ENCODE measurements at places on chromosomes 1 and 21. TPM values are rescaled to one million over a fixed set of nuclear protein-coding genes. Genes with fewer than 3 reads are reported as not detected.
A peak's percentile ranks its signal among the peaks of the same experiment; 100 is the strongest.

Gene LRRC52
- total RNA-seq, result not detected

Gene MTFR1L
- 37.3 TPM for total RNA-seq

DNA sequence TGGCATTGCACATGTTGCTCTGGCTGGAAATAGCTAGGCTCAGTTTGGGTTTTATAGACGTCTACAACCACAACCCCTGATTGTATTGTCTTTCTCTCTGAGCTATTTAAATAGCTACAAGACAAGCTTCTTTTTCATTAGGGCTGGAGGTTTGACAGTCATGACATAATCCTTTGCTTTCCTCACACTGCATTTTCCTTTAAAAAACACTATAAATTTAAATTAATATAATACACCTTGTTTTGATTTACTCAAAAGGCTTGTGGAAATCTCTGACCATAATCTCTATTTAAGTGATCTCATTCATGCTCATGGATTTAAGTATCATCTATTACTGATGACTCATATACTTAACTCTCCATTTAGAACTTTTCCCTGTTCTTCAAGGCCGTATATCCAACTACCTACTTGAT, 50.4 kb upstream of the PTGFR start:
- no peak overlapping the region for H3K4me3 ChIP-seq
- no peaks in the 10 kb centered on the region for H3K4me1 ChIP-seq
- H3K27me3 ChIP-seq, result no peaks in the 10 kb centered on the region
- no peak overlapping the region for H3K27ac ChIP-seq
- no peaks in the 10 kb centered on the region for H3K36me3 ChIP-seq
- DNase-seq, result no peak

Gene PSMA5
- total RNA-seq, result 194 TPM

DNA sequence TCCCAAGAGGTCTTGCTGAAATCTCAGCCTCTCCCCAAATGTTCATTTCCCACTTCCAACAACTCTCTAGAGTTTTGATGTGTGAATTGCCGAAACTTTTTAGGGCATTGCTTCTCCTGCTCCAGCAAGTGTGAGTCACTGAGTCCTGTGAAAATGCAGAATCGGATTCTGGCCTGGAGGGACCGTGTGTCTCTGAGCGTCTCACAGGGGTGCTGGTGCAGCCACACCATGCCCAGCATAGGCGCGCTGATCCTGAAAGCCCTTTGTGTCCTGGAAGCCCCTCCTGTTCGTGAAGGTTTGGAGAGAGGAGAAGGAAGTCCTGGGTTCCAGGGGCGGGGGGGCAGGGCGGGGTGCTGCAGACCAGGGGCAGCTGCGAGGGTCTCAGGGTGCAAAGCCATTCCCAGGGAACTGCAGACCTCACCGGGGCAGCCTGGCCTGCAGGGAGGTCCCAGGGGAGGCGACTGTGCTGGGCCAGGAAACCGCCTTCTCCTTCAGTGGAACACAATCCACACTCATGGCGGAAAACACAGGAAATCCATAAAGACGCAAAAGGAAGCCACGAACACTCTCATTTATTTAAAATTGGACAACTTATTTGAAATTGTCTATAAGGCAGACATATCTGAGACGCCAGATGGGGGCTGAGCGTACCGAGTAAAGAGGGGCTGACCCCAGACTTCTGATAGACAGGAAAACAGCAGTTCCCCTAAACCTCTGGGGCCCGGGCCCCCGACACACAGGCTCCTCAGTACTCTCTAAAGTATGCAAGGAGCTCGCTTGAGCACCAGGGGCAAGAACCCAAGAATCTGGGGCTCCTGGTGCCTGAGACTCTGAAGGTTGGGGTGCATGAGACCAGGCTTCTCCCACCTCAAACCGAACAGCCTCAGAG, 43.5 kb upstream of the ADARB1 start:
- peak; percentile 57 for DNase-seq
- peaks cover 4% of the 10 kb centered on the region for H3K36me3 ChIP-seq
- H3K27ac ChIP-seq, result no peak overlapping the region
- peaks cover 17% of the 10 kb centered on the region for H3K27me3 ChIP-seq
- H3K4me3 ChIP-seq, result no peak overlapping the region

Gene GBP4
- total RNA-seq, result 38.5 TPM

DNA sequence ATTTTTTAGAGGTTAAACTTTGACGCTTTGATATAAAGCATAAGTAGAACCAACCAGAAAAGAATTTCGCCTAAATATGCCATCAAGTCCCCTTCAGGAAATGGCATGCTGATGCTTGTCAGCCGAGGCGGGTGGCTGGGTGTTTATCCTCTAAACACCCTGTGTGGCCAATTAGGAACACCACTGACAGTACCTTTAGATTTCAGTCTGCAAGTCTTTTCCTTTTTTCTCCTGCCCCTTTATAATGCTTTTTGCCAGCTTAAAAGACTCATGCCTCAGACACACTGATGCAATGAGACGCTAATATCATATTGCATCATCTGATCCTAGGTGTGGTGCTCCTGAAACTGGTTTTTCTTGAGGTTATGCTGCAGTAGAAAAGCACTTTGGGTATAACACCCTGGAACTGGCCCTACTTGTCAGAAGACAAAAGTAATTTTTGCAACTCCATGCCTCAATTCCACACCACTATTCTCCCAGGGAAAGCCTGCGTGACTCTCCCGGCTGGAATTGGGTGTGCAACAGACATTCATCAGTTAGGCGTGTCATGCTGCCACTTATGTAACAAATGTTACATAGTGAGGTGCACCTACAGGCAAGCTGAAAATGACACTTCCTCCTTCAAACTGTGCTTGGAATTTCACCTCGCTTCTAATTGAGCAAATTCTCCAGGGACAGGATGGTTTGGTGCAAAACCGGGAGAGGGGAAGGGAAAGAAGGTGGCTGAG, 2.0 kb upstream of the RCC2 start:
- H3K27me3 ChIP-seq, result peaks cover 10% of the 10 kb centered on the region
- no peaks in the 10 kb centered on the region for H3K36me3 ChIP-seq
- H3K4me1 ChIP-seq, result peaks cover 5% of the 10 kb centered on the region
- no peak overlapping the region for H3K27ac ChIP-seq
- H3K4me3 ChIP-seq, result no peak overlapping the region
- DNase-seq, result no peak

- no peaks in the 10 kb centered on the region for H3K27me3 ChIP-seq
- H3K36me3 ChIP-seq, result peaks cover 8% of the 10 kb centered on the region
Measured at GRCh38 chr1:201880928-201881571, 7.6 kb upstream of the SHISA4 start.

- DNase-seq, result no peak
- H3K4me1 ChIP-seq, result no peaks in the 10 kb centered on the region
- H3K27me3 ChIP-seq, result peaks cover 2% of the 10 kb centered on the region
- no peaks in the 10 kb centered on the region for H3K36me3 ChIP-seq
Measured at GRCh38 chr1:76374086-76374485, 299.5 kb downstream of the ST6GALNAC3 start.

DNA sequence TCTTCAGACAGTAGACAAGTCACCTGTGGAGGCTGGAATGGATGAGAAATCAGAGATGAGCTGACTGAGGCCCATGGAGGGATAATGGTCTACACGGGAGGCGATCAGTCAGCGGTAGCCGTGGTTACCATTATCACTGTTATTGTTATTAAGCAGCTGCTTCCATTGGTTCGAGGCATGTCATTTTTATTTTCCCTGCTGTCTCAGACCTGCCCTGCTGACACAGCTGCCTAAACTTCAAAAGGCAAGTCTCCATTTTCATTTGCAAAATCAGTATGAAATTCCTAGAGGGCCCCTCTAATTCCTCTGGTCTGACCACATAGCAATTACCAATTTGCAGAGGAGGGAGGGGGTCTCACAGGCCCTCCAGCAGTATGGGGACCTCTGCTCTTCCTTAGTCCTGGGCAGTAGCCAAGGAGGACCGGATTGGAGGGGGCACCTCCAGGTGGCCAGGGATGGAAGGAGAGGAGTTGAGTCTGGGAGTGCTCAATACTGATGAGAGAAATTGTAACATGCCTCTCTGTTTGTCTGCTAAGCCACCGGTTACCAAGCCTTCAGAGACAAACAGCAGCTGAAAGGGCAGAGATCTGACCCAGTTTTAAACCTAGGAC, 184.2 kb downstream of the TRABD2B start:
- no peak overlapping the region for H3K4me3 ChIP-seq
- no peak overlapping the region for H3K27ac ChIP-seq
- no peak for DNase-seq
- H3K4me1 ChIP-seq, result no peaks in the 10 kb centered on the region
- H3K27me3 ChIP-seq, result peaks cover 22% of the 10 kb centered on the region

Gene MYBPH
- total RNA-seq, result not detected
